ENCODE measurements at places on chromosomes 5 and 9. TPM values are rescaled to one million over a fixed set of nuclear protein-coding genes. Genes with fewer than 3 reads are reported as not detected.

- peak; percentile 54 for DNase-seq
Measured at GRCh38 chr9:95511952-95512708, 4.6 kb downstream of the PTCH1 start.

DNA sequence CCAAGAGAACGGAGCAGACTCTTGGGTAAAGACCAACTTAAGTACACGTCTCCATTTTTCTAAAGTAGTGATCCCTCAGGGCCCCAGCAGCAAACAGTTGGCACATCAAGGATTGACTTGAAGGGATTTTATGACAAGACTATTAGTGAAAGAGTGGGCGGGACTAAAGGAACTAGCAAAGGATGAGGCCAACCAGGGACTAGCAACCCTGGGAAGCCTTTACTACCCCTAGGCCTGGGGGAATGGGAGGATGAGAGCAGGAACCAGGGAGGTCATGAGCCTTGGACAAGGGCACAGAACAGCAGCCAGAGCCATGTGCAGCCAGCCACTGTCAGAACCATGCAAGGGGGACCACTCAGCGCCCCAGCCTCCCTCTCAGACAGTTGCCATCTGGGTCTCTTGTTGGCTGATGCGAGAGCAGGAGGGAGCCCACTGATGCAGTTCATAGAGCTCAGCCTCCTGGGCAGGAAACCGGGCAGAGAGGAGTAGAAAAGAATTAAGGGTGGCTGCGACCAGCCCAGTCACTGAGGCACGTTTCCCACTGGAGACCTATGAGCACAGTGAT is 28.1 kb downstream of the TGFBI start:
- no peak for DNase-seq

GRCh38 chr5:68433923-68434879 is 218.6 kb downstream of the PIK3R1 start:
- peak; percentile 99 for DNase-seq

DNA sequence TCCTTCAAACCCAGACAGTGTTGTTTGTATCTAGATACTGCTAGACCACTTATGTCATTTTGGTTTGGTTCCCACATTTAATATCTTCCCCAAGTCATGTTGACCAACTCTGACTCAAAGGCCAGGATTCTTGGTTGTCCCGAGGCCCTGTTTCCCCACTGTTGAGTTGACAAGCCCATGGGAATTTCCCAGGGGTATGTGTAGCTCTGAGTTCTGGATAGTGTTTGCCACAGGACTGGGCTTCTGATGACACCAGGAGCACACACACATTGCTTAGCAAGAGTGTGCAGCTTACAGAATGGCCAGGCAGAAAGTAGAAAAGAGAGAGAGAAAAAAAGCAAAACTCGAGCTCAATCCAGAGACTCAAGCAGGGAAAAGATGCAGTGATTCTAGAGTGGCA is 214.4 kb downstream of the NXNL2 start:
- no peak for DNase-seq

DNA sequence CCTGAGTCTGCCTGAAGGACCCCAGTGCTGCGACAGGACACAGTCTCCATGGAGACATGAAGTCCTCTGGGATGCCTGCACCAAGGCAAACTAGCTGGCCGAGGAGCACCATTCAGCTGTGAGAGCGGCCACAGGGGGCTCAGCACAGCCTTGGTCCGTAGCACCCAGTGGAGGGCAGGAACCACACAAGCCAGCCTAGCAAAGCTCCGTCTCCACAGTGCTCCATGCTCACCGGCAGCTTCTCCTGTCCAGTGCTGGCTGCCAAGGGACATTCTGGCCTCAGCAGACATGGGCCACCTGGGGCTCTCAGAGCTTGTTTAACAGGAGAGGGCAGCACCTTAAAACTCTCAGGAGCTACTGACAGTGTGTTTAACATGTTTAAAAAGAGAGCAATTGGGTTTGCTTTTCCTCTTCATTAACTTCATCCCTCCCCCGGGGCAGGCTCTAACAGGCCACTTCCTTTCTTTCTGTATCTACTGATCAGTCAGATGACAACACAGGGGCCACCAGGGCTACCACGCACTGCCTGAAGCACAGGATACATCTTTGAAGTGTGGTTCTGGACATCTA is 57.0 kb downstream of the SECISBP2 start:
- no peak for DNase-seq

DNA sequence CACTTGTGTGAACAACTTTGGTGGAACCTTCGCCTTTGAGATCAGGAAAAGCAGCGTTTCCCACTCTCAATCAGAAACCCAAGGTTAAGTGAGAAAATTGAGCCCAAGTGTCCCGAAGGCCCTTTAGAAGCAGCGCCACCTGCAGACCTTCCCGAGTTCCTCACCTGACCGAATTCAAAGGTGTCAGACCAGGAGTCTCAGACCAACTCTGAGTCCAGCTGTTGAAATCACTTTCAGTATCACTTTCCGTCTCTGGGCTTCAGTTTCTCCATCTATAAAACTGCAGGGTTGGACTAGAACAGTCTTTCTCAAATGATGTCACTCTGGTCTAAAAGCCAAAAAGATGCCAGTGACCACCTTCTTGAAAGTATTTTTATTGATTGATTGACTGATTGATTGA is 31.7 kb upstream of the GRHPR start:
- no peak for DNase-seq

The IFNW1 gene
- total RNA-seq: not detected

The INSYN2B gene
- total RNA-seq: 8.4 TPM

The VCAN gene
- 246 TPM for total RNA-seq

The KCNV2 gene
- not detected for total RNA-seq
